Esophagus squamous epithelium (tissue), 5 donors: ENCODE measurements at places on chromosomes 5 and 9.

- DNase-seq, result no peak
These were observed 50.3 kb downstream of the MAN2A1 start for GRCh38 chr5:109739741-109740728.

- DNase-seq, result no peak
These were observed 52.5 kb upstream of the GGTA1 start for GRCh38 chr9:121551985-121552753.

GRCh38 chr5:81226949-81227348, 6.2 kb upstream of the CKMT2 start:
- no peak for DNase-seq

DNA sequence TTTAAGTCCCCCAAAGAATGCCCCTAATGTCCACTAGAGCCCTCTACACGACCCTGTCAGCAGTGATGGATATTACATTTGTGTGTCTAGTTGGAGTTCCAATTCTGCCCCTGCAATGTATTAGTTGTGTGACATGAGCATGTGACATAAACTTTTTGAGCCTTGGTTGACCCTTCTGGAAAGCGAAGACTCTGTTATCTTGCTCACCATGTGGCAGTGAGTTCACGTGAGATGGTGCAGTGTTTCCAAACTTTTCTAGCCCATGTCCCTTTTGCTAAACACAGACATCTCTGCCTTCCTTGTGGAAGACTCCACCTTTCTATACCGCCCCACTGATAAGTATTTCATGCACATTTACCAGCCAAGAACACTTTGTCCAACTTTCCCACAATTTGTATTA, 87.0 kb upstream of the BOD1 start:
- no peak for DNase-seq

DNA sequence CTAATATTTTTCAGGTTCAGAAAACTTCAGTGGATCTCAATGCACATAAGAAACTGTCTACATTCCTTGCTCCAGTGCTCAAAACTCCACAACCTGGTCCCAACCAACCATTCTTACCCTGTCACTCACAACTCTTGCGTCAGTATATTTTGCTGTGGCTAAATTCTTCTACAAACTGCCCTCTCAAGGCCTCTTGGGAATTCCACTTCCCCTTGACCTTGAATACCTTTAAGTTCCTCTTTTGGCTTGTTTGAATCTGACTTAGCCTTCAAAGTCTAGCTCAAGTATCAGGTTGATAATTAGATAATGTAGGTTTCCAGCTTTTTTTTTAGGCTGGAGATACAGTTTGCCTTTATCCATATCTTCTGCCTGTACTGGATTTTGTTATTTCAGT, 128.3 kb downstream of the SLF1 start:
- DNase-seq, result no peak

DNA sequence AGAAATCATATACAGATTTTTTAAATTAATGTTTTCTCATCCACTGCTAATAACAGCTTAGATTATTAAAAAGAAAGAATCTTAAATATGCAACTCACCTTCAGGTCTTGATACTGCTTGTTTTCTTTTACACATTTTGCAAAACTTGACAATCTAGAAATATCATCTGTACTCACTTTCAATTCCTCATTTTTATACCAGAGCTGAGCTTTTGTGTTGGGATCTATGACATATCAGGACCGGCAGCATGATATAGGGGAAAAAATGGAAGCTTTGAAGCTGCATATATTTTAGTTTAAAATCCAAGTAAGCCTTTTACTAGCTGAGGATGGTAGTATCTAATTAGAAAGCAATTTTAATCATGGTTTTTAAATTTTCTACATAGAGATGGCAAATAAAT, 75.7 kb upstream of the SMARCA2 start:
- DNase-seq, result no peak

DNA sequence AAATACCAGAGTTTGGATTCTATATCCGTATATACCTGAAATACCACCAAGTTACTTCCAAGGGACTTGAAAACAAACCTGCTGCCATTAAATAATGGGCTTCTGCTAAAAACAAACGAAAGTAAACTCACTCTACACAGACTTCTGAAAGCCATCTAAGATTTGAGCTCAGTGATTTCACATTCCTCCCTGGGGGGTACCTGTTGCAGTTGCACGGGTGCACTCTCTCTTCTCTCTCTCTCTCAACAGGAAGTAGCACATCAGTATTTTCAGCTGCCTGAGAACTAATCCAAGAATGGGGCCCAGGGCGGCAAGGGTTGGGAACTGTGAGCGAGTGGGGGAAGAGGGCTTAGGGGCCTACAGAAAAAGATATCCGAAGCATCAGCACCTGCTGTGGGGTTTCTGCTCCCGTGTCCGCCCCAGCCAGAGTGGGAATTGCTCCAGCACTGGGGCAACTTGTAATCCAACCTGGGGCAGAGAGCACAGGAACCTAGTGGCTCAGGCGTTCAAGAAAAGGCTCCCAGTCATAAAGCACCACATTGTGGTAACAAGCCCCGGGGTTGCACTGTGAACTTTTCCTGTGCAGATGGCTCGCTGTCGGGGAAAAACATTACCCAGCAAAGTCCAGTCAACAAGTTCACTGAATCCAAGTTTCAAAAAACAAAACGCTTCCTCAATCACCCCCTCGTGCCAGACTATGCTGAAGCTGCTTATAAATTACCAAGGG, 99.8 kb downstream of the EFNA5 start:
- no peak for DNase-seq

- DNase-seq, result no peak
These were observed 70.9 kb downstream of the TRIO start for GRCh38 chr5:14213813-14214585.

DNA sequence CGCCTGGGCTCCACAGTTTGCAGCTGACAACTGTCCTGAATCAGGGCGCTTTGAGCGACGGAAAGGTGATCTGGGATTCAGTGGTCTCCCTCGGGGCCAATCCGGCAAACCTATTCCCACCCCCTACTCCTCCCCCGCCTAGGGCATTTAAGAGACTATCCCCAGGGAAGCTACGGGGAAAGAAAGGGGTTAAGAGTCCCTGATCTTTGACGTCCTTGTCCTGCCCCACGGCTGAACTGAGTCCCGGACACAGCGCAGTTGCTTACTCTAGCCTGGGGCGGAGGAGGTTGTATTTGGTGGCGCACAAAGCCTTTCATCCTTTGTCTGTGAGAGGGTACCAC, 3.4 kb downstream of the RORB start:
- no peak for DNase-seq

- no peak for DNase-seq
These were observed 355.6 kb downstream of the TAF11L14 start for GRCh38 chr5:17989567-17990563.

DNA sequence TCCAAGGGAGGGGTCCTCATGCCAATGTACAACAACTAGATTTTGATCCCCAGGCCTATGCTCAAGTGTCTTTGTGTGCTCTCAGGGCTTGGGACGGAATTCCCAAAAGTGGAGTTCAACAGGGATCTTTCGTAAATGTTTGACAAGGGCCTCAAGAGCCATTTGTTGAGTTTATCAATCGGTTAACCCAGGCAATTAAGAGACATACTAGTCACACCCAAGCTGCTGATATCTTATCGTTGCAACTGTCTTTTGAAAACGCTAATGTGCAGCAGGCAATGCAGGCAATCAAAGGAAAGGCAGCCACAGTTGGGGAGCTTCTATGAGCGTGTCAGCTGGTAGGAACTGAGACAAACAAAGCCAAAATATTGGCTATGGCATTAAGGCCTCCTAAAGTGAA, 161.2 kb downstream of the CPLANE1 start:
- no peak for DNase-seq

DNA sequence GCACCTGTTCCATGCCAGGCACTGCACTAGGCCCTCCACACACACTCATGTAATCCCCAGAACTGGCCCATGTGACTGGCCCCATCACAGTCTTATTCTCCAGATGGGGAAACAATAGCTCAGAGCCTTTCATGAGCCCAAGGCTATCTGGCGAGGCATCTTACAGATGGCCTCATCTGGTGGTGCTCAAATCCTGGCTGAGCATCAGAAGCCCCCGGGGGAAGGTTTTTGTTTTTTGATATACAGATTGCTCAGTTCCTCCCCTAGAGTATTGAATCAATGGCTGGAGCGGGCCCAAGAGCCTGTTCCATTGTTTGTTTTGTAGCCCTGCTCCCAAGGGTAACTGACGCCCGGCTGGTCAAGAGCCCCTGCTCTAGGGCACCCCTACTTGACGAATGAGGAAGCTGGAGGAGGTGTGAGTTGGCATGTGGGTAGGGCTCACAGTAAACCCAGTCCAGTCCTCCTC, 145.3 kb upstream of the RAPGEF1 start:
- no peak for DNase-seq

- no peak for DNase-seq
These were observed 7.6 kb upstream of the CXXC5 start for GRCh38 chr5:139640421-139641115.
